ENCODE measurements at places on chromosomes 4 and X.

- no peak for DNase-seq
Observed at GRCh38 chr4:33080275-33080674, 2360.1 kb downstream of the PCDH7 start.

GRCh38 chrX:13898603-13899002, 81.7 kb upstream of the GPM6B start:
- no peak for DNase-seq

GRCh38 chrX:111507933-111508332, 3.5 kb upstream of the SERTM2 start:
- DNase-seq = no peak

- no peak for DNase-seq
Observed at GRCh38 chr4:168220893-168221292, 97.7 kb downstream of the DDX60 start.

DNA sequence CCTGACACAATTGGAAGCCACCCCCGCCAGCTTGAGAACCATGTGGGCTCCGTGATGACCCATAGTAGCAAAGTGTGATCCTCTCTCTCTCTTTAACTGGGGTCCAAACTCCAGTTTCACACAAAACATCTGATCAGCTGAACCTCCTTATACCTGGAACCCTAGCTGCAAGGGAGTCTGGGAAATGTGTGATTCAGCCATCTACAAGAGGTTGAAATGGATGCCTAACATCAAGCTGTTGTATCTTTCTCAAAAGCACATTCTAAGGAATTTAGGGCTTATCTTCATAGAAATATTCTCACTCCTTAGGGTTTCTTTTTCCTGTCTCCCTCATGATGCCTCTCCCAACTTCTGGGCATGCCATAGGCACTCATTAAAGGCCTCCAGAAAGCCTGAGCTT, 126.0 kb downstream of the BCOR start:
- DNase-seq = no peak

- DNase-seq = no peak
Observed at GRCh38 chr4:185754961-185755360, 57.0 kb downstream of the SORBS2 start.

DNA sequence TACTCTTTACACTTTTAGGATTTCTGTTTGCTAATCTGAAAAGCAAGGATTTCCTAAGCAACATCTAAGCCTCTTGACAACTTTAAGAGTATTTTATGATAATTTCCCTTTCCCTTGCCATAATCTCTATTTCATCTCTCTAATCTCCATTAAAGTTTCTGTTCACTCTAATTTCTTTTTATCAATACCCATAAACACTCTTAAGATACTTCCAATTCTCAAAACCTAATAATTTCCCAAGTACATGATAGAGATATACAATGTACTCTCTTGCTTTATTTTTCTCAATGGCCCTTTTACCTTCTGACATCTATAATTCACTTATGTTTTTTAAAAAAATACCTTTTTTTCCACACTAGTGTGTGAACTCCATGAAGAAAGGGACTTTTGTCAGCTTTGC, 26.8 kb downstream of the DAPP1 start:
- DNase-seq = no peak

DNA sequence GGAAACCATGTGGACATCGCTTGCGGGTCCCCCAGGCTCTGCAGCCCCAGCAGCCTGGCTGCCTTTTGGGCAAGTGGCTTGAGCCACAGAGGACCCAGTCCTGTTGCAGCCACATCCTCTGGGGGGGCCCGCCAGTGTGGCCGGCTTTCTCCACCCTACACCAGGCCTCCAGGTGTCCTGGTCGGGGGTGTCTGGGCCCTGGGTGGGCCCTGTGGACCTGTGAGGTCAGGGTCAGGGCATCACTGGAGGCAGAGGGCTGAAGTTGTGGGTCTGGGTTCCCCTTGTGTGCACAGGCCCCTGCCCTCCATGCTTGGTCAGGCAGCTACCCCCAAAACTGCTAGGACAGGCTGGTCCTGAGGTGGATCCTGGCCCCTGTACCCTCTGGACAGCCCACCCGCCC, 3.3 kb upstream of the MSANTD1 start:
- no peak for DNase-seq

DNA sequence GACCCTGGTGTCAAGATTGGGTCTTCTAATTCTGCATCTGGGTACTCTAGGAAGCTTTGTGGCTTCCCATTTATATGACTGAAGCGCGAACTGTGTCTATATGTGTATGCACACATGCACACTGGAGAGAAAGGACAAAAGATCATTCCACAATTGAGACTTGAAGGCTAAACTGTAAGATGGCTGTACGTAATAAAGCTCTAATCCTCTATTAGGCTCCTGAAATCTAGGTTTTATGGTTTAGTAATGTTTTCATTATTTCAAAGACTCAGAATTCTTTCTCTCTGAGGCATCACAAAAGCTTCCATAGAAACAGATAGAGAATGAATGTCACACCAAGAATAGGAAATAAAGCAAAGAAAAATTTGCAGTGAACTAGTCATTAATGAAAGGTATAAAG, 320.7 kb upstream of the FTHL17 start:
- DNase-seq = no peak
